ENCODE measurements at places on chromosomes 5 and 9. TPM values are rescaled to one million over a fixed set of nuclear protein-coding genes. Genes with fewer than 3 reads are reported as not detected.

DNA sequence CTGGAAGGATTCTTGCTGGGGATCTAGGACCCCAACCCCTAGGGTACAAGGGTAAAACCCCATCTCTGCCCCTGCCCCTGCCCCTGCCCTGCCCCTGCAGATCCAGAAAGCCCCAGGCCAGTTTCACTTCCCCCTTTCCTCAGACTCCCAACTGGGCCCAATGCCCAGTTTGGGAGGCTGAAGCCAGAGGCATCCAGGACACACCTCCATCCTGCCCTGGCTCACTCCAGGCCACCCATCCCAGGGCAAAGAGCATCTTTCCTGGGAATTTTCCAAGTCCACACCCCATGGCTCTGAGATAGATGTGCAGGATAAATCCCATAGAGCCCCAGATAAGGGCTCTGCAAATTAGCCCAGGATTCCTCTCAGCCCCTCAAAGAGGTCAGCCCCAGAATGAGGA lies 17.4 kb downstream of the CNTFR start:
- DNase-seq = no peak

DNA sequence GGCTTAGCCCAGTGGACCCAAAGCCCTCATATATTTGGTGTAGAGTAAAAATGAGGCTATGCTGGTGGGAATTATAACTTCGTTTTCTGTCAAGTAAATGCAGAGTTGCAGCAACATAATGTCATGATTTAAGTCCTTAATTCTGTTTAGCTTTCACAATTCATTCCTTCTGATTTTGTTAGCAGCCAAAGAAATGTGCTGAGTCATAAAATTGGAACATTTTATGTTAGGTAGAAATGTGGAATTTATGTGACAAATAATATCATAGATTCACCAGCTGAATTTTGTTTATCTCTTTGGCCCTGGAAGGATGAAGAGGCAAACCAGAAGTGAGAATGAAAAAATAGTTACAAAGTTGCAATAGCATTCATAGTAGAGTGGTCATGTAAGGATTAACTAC lies 247.0 kb downstream of the TRPM3 start:
- no peak for DNase-seq

GRCh38 chr5:175599210-175599609 lies 58.7 kb upstream of the HRH2 start:
- DNase-seq = no peak

- no peak for DNase-seq
These were observed 144.8 kb downstream of the BRINP1 start for GRCh38 chr9:119224431-119224830.

DNA sequence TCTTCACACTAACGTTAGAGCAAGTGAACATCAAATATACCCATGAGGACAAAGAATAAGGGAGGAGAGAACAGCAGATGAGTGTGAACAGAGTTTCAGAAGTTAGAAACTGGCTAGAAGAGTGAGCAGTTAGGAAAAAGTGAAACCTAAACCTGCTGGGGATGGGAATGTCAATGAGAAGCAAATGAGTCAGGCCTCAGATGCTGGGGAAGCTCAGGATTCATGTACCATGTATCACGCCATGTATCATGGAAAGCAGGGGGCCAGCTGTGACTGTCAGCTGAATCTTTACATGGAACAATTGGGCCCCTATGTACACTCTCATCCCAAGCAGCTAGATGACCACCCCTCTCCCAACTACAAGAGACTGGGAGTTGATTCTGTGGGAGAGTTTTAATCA lies 16.2 kb downstream of the GDF9 start:
- DNase-seq = no peak

GRCh38 chr5:147160902-147161700 lies 73.7 kb upstream of the STK32A start:
- no peak for DNase-seq

GRCh38 chr9:129070696-129071525 lies 10.0 kb upstream of the DOLPP1 start:
- no peak for DNase-seq

DNA sequence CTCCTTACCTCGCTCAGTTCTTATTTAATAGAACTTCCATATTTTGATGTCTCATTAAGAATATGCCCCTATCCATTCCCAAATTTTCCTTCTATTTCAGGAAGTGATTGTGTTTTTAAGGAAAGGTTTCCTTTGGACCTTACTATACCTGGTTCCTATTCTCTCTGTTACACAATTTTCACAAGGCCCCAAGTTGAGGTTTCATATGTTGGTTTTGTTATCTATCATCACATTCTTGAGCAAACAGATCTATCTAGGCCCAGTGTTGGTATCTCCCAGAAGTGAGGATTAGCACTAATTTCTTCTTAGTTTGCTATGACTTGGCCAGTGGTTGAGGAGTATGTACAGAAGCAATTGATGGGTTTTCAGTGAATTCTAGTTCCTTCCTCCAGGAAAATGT lies 41.5 kb downstream of the ALG2 start:
- DNase-seq = no peak

- no peak for DNase-seq
These were observed 87.1 kb downstream of the SEMA4D start for GRCh38 chr9:89410641-89411350.

DNA sequence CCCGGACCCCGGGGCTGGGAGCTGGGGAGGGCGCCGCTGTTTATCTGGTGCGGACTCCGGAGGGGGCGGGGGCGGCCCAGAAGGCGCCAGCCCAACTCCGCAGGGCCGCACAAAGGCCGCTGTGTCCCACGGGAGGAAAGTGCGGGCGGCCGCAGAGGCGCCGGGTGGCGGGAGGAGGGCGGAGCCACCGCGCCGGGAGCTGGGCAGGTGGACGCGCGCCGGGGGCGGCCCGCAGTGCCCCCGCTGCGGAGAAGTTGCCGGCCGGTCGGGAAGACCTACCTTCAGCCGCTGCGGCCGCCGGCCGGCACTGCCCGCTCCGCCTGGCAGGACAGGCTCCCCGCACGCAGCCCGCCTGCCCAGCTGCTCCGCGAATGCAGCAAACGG lies 43.6 kb downstream of the NACC2 start:
- DNase-seq = peak; percentile 62

- DNase-seq = no peak
These were observed 16.9 kb downstream of the C9orf85 start for GRCh38 chr9:71928376-71928775.

DNA sequence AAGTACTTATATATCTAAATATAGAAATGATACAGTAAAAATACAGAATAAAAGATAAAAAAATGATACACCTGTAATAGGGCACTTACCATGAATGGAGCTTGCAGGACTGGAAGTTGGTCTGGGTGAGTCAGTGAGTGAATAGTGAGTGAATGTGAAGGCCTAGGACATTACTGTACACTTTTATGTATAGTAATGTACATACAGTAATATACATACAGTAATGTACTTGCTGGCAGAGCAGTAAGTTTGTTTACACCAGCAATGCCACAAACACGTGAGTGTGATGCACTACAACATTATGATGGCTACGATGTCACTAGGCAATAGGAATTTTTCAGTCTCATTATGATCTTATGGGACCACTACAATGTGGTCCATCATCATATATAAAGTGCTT lies 34.2 kb downstream of the SUSD1 start:
- DNase-seq = no peak

GRCh38 chr5:139285651-139286392 lies 7.7 kb upstream of the MATR3 start:
- no peak for DNase-seq

DNA sequence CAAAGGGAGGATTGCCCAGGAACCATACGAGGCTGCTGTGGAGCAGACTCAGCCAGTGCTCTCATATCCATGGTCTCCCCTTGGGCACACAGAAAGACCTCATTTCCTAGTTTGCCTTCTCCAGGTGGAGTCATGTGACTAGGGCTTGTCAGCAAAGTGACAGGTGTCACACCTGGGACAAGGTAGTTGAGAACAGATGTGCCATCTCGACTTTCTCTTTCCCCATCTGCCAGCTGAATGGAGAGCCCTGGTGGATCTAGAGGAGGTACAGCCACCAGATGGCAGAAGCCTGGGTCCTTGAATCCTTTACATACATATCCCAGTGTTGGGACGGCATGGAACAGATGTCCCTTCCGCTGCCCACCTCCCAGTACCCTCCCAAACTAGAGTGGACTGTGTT lies 42.9 kb upstream of the ALDOB start:
- DNase-seq = no peak

DNA sequence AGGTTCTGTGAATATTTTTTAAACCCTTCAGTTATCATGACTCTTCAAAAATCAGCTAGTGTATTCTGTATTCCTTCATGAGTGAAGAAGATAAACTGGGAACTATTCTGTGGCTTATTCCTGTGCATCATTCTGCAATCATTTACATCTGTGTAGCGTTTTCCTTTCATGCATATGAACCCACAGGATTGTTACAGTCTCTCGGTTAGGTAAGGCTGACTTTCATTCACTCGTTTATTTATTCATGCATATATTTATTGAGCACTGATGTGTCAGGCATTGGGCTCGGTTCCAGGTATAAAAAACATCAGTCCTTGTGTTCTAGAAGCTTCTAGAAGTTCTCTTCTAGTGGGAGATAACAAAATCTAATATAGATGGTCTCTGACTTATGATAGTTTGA lies 318.4 kb downstream of the MAN2A1 start:
- DNase-seq = no peak

DNA sequence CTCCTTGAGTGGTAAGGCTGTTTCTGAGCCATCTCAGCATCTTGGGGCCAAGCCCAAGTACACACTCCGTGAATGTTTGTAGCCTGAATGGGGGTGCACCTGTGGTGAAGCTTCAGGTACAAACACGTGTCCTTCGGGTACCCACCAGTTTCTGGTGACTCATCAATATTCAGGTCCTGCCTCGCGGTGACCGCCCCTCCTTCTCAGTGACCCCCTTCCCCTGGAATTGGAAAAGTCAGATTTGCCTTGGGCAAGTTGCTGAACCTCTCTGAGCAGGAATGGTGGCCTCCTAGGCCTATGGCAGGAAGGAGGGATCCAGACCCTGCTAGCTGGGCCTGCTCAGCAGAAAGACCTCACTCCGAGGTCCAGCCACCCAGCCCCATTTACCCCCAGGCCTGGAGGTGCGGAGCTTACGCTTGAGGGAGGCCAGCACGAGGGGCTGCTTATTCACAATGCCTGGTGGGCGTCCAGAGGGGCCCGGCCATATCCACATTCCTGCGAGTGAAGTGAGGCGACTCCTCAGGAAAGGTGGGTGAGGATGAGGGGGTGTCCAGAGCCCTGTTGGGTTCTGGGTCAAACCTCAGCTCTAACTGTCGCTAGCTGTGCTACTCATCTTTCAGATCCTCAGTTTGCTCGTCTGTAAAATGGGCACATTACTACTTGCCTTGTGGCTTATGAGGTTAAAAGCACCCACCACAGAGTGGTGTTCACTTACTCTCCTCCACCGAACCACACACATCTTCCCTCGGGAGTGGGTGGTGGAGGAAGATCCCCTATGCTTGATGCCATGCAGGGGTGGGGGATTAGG lies 7.0 kb downstream of the ADGRD2 start:
- DNase-seq = no peak

GRCh38 chr9:95901506-95901905 lies 26.0 kb downstream of the ERCC6L2 start:
- no peak for DNase-seq

GRCh38 chr5:172524573-172525021 lies 70.3 kb upstream of the SH3PXD2B start:
- no peak for DNase-seq

DNA sequence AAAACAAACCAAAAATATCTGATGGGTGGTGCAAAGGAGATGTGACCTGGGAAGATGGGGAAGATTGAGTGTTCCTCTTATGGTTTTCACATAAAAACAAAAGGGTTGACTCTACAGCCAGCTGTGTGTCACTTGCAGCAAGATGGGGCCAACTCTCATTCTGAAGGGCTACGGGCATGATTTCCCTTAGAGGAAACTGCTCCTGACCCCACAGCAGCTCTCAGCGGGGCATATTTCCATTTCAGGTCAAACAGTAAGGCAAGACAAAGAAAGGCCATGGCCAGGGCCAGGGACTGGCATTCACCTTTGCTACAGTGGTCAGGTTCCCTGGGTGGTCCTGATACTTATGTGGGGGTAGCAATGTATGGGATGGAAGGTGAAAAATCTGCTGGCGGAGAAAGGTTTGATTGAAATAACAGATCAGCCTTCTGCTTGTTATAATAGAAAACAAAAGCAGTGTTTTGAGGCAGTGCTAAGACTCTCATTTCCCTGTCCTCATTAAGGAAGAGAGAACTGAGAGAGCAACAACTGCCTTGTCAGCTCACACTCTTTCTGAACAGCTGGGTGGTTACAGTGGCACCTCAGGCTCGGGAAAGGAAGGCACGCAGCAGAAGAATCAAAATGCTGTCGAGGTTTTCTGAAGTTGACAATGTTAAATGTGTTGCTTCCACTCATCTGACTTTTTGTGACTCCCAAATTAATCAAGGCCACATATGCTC lies 120.7 kb upstream of the PCA3 start:
- no peak for DNase-seq

DNA sequence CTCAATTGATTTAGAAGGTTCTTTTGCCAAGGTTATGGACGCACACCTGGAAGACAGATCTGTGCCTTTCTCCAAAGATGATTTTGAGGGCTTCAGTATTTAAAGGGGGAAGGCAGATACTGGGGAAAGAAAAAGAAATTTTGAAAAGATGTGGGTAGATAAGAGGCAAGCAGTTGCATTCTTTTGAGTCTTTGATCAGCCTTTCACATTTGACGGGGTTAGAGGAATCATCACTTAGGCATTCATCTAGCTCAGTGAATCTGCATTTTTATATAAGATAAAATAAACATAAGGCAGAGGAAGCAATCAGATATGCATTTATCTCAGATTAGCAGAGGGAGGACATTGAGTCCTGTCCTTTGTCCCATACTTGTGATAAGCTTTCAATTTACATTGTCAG lies 243.4 kb upstream of the RAI14 start:
- no peak for DNase-seq

TPPP gene
- total RNA-seq = 3.4 TPM

MEF2C gene
- total RNA-seq = 97.3 TPM

SPINK1 gene
- 2.8 TPM for total RNA-seq

EIF4E1B gene
- total RNA-seq = not detected

HRH2 gene
- total RNA-seq = 4.3 TPM

SPINK13 gene
- total RNA-seq = not detected

DENND4C gene
- 78.2 TPM for total RNA-seq

GRM6 gene
- total RNA-seq = not detected

ZNF300 gene
- total RNA-seq = 6.2 TPM

CENPH gene
- 2.5 TPM for total RNA-seq

FAT2 gene
- total RNA-seq = 0.40 TPM

FSD1L gene
- 14.0 TPM for total RNA-seq

OR1L4 gene
- not detected for total RNA-seq
